ENCODE measurements at places on chromosomes 3 and 15. TPM values are rescaled to one million over a fixed set of nuclear protein-coding genes. Genes with fewer than 3 reads are reported as not detected.
A peak's percentile ranks its signal among the peaks of the same experiment; 100 is the strongest.

GRCh38 chr3:131231710-131232389 lies 149.7 kb upstream of the NUDT16 start:
- no peaks in the 10 kb centered on the region for H3K27me3 ChIP-seq
- H3K36me3 ChIP-seq: no peaks in the 10 kb centered on the region
- H3K27ac ChIP-seq: no peak overlapping the region
- no peak overlapping the region for H3K4me3 ChIP-seq

DNA sequence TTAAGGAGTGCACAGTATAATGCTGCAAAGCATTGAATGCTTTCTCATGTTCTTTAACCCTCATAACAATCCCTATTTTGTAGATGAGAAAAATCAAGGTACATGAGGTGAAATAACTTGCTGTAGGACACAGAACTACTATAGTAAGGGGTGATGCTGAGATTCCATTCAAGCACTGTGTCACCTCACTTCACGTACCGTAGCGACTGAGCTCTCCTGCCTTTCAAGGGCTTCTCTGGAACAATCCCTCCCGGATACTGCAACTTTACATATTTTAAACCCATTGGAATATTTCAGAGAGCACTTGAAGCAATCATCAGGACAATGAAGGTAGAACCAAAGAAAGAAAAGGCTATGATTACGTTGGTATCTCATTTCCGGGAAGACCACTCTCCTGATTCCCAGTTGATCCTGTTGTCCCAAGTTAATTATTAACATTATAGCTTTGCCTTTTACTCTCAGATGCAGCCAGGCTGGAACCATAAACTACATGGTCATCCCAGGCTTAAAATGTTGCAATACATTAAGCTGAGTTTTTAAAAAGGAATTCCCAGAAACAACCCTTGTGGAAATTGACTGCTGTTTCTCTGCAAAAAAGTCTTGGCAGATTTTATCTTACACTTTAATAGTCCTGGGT lies 252.2 kb upstream of the IGF1R start:
- no peak overlapping the region for H3K27ac ChIP-seq
- no peaks in the 10 kb centered on the region for H3K36me3 ChIP-seq
- no peaks in the 10 kb centered on the region for H3K27me3 ChIP-seq
- H3K4me1 ChIP-seq: peaks cover 4% of the 10 kb centered on the region
- no peak for DNase-seq

Gene CDC25A
- 9.7 TPM for polyA plus RNA-seq

DNA sequence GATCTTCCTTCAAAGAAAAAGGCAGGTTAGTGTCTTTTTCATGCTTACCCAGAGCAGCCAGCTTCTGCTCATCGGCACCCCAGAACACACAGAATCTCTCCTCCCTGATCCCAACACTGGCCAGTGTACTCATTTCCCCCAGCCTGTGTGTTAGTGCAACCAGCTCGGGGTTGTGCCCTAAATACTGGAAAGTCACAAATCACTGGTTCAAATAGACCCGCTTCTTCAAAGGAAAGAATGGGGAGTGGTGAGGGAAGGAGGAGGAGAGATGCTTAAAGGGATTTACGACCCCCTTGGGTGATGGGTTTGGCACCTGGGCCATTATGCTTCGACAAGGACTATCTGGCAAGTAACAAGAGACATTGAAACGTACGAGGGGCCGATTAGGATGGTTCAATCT lies 114.0 kb downstream of the FOXB1 start:
- H3K27me3 ChIP-seq: peaks cover 3% of the 10 kb centered on the region
- peaks cover 6% of the 10 kb centered on the region for H3K4me1 ChIP-seq
- no peak overlapping the region for H3K4me3 ChIP-seq
- H3K36me3 ChIP-seq: no peaks in the 10 kb centered on the region
- peak; percentile 19 for DNase-seq
- H3K27ac ChIP-seq: peak overlapping the region; percentile 16

Gene ADGRG7
- polyA plus RNA-seq: not detected

- H3K27ac ChIP-seq: no peak overlapping the region
- no peaks in the 10 kb centered on the region for H3K4me1 ChIP-seq
- DNase-seq: no peak
Observed at GRCh38 chr3:155244216-155244615, 49.3 kb downstream of the STRIT1 start.

- no peak overlapping the region for H3K27ac ChIP-seq
- H3K4me1 ChIP-seq: no peaks in the 10 kb centered on the region
- no peak overlapping the region for H3K4me3 ChIP-seq
Observed at GRCh38 chr15:58213587-58214338, 75.6 kb downstream of the AQP9 start.

- peaks cover 4% of the 10 kb centered on the region for H3K27me3 ChIP-seq
- DNase-seq: no peak
Observed at GRCh38 chr15:96583671-96584070, 253.2 kb downstream of the NR2F2 start.

Gene SMARCC1
- 36.4 TPM for polyA plus RNA-seq

Gene ISY1
- 28.4 TPM for polyA plus RNA-seq

- no peak overlapping the region for H3K4me3 ChIP-seq
- no peaks in the 10 kb centered on the region for H3K4me1 ChIP-seq
- no peak for DNase-seq
- H3K27ac ChIP-seq: no peak overlapping the region
- H3K36me3 ChIP-seq: no peaks in the 10 kb centered on the region
Observed at GRCh38 chr3:36373084-36373483, 7.2 kb upstream of the STAC start.

Gene SUSD5
- polyA plus RNA-seq: 4.9 TPM

DNA sequence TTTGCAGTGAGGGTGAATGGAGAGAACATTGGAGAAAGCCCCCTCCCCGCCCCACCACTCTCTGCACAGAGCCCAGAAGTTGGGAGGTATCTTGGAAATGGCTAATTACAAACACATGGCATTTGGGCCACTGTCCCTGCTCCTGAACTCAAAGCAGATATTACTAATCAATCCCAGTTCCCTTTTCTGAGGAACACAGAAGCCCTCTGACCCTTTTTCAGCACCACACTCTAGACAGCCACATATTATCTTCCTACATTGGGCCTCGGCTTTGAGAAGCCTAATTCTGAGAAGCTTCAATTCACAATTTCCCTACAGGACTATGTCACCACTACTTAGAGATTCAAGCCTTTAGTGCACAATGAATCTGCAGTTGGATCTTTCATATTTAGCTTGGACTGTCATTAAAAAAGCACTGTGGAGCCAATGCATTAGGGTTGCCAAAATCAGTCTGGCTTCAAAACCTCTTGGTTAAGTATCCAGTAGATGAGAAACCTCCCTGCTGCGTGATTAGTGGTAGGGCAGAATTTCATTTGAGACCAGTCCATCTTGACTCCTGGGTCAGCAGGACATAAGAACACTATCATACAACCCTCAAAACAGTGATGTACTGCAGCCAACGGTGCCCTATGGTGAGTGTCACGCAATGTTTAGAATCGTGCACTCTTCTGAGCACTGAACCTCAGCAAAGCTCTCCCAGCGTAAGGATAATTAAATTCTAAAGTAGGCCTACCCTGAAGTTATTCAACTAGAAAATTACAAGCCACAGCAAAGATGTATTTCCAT lies 26.1 kb downstream of the MGLL start:
- no peaks in the 10 kb centered on the region for H3K36me3 ChIP-seq
- peak overlapping the region; percentile 22 for H3K27ac ChIP-seq
- no peak overlapping the region for H3K4me3 ChIP-seq
- no peaks in the 10 kb centered on the region for H3K27me3 ChIP-seq

GRCh38 chr3:70071138-70071537 lies 71.6 kb downstream of the SAMMSON start:
- no peaks in the 10 kb centered on the region for H3K4me1 ChIP-seq
- DNase-seq: peak; percentile 27
- H3K27ac ChIP-seq: no peak overlapping the region
- H3K4me3 ChIP-seq: no peak overlapping the region
- peaks cover 18% of the 10 kb centered on the region for H3K27me3 ChIP-seq

GRCh38 chr3:59655418-59656015 lies 605.7 kb upstream of the CFAP20DC start:
- H3K4me1 ChIP-seq: peaks cover 7% of the 10 kb centered on the region
- H3K36me3 ChIP-seq: no peaks in the 10 kb centered on the region
- no peak overlapping the region for H3K4me3 ChIP-seq
- no peak overlapping the region for H3K27ac ChIP-seq

Gene CD96
- 0.33 TPM for polyA plus RNA-seq

- H3K4me1 ChIP-seq: no peaks in the 10 kb centered on the region
- no peaks in the 10 kb centered on the region for H3K36me3 ChIP-seq
- no peak for DNase-seq
Observed at GRCh38 chr3:29319798-29320197, 38.9 kb downstream of the RBMS3 start.

- no peak for DNase-seq
- no peak overlapping the region for H3K27ac ChIP-seq
- H3K4me1 ChIP-seq: no peaks in the 10 kb centered on the region
- H3K4me3 ChIP-seq: no peak overlapping the region
- no peaks in the 10 kb centered on the region for H3K27me3 ChIP-seq
- H3K36me3 ChIP-seq: no peaks in the 10 kb centered on the region
Observed at GRCh38 chr3:86954226-86954625, 36.7 kb downstream of the VGLL3 start.

GRCh38 chr3:123318374-123318773 lies 116.6 kb downstream of the SEC22A start:
- H3K4me3 ChIP-seq: no peak overlapping the region
- H3K27ac ChIP-seq: no peak overlapping the region
- H3K4me1 ChIP-seq: peaks cover 3% of the 10 kb centered on the region
- H3K27me3 ChIP-seq: no peaks in the 10 kb centered on the region
- peaks cover 70% of the 10 kb centered on the region for H3K36me3 ChIP-seq

DNA sequence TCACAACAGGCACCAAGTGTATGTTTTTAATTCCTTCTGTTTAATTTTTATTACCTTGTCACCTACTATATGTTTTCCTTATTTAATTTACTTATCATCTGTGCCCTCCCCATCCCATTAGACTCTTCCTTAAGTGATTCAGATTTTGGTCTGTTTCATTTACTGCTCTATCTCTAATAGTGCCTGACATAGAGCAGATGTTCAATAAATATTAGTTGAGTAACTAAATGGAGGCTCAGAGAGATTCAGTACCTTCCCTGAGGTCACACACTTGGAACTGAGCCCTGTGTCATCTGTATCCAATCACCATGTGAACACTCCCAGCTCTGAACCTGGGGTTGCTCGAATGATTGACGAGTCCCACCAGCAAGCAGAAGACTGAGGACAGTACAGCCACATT lies 318.1 kb upstream of the WNT5A start:
- no peak overlapping the region for H3K27ac ChIP-seq
- no peak overlapping the region for H3K4me3 ChIP-seq
- DNase-seq: no peak
- H3K4me1 ChIP-seq: no peaks in the 10 kb centered on the region

DNA sequence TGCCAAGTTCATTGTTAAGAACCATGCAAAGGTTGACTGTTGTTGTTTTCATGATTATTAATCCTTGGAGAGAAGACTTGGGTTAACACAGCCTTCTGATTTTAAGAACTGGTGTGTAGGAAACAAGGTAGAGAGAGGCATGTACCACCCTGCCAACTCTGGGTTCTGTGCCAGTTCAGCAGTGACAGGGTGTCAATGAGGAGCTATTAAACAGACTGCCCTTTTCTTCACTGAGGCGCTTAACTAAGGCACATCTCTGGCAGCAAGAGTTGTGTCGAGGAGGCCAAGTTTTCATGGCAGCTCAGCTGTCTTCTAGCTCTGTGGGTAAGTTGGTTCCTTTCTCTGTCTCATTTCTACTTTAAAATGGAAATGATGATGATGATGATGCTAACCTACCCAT lies 117.6 kb downstream of the FEZF2 start:
- no peak overlapping the region for H3K27ac ChIP-seq
- H3K4me1 ChIP-seq: no peaks in the 10 kb centered on the region
- no peak for DNase-seq
- H3K27me3 ChIP-seq: no peaks in the 10 kb centered on the region

Gene GABRB3
- 79.5 TPM for polyA plus RNA-seq

Gene GXYLT2
- polyA plus RNA-seq: 9.5 TPM

Gene FAM131A
- polyA plus RNA-seq: 57.3 TPM

- H3K27me3 ChIP-seq: no peaks in the 10 kb centered on the region
- H3K27ac ChIP-seq: no peak overlapping the region
- no peak for DNase-seq
- H3K36me3 ChIP-seq: peaks cover 31% of the 10 kb centered on the region
Observed at GRCh38 chr3:58102976-58103451, 94.8 kb downstream of the FLNB start.

DNA sequence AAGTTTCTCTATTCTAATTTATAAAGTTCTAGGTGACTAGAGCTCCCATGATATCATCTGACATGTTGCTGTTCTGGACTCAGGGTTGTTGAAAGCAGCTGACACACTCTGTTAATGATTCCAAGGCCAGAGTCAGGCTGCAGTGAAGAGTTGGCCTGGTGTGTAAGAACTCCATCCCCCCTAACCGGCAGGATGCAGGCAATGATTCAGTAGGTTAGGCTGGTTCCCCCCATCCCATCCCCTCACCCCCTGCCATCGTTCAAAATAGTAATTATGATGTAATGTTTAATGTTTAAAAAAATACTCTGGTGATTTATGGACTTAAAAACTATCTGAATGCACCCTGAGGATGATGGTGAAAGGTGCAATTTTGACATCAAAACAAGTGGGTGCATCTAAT lies 4.6 kb upstream of the TRIM71 start:
- H3K4me1 ChIP-seq: peaks cover 16% of the 10 kb centered on the region
- no peak for DNase-seq
- H3K27ac ChIP-seq: no peak overlapping the region
- peaks cover 22% of the 10 kb centered on the region for H3K27me3 ChIP-seq
- no peak overlapping the region for H3K4me3 ChIP-seq

- H3K4me1 ChIP-seq: no peaks in the 10 kb centered on the region
- DNase-seq: no peak
- no peak overlapping the region for H3K27ac ChIP-seq
- H3K36me3 ChIP-seq: no peaks in the 10 kb centered on the region
Observed at GRCh38 chr3:116591236-116591635, 118.3 kb upstream of the TUSC7 start.

Gene CFAP100
- polyA plus RNA-seq: 14.6 TPM

DNA sequence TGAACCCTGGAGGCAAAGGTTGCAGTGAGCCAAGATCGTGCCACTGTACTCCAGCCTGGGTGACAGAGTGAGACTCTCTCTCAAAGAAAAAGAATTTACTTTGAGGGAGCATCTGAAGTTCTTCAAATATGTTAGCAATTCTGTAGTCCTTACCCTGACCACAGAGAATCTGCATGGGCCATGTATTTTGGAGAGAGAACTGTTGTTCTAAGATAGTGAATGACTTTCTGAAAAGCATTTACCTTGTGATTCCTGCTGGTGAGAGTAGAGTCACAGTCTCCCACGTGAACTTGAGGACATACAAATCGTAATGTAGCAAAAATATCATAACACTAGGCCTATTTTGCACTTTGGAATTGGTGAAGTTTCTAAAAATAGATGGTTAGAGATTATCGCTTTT lies 3.9 kb downstream of the BRK1 start:
- H3K27me3 ChIP-seq: no peaks in the 10 kb centered on the region
- H3K4me3 ChIP-seq: no peak overlapping the region
- peaks cover 9% of the 10 kb centered on the region for H3K36me3 ChIP-seq
- peaks cover 9% of the 10 kb centered on the region for H3K4me1 ChIP-seq

DNA sequence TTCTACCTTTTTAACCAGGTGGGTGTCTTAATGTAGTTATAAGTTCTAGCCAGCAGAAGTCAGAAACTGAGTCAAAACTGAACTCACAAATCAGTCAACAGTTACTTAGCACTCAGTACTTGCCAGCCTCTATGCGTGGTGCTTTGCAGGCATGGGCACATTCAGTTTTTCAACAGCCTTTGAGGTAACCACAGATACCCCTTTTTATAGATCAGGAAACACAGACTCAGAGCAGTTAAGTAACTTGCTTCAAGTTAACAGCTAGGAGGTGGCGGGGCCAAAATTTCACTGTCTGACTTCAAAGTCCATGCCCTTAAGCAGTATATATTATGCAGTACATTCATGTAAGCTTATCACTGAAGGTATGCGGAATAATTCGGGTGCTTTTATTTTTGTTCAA lies 139.4 kb downstream of the FHIT start:
- H3K4me1 ChIP-seq: no peaks in the 10 kb centered on the region
- no peak for DNase-seq
- no peaks in the 10 kb centered on the region for H3K36me3 ChIP-seq

Gene CA12
- 12.1 TPM for polyA plus RNA-seq
